ENCODE measurements at places on chromosomes 5 and 9. TPM values are rescaled to one million over a fixed set of nuclear protein-coding genes. Genes with fewer than 3 reads are reported as not detected.

DNA sequence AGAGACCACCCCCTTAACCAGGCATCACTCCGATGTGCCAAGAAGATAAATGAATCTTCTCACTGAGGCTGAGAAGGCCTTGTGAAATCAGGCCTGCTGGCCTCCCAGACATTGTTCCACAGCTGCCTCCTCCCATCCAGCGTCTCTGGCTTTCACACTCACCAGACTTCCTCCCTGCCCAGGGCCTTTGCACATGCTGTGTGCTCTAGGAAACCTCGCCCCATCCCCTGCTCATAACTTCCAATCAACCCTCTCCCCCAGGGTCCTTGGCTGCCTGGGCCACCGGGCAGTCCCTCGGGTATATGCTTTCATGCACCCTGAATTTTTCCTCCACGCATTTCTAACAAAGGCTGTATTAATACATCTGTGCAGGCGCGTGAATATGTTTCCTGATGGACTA is 58.4 kb downstream of the DUSP1 start:
- no peak overlapping the region for H3K4me3 ChIP-seq
- no peaks in the 10 kb centered on the region for H3K36me3 ChIP-seq
- DNase-seq: no peak
- peaks cover 23% of the 10 kb centered on the region for H3K4me1 ChIP-seq
- no peak overlapping the region for H3K27ac ChIP-seq

DNA sequence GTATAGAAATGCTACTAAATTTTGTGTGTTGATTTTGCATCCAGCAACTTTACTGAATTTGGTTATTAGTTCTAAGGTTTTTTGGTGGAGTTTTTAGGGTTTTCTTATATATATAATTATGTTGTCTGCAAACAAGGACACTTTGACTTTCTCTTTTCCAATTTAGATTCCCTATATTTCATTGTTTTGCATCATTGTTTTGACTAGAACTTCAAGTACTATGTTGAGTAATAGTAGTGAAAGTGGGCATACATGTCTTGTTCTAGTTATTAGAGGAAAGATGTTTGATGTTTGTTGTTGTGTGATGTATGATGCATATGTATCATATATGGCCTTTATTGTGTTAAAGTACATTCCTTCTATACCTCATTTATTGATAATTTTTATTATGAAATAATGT is 362.3 kb upstream of the PRR16 start:
- no peak overlapping the region for H3K4me3 ChIP-seq
- no peaks in the 10 kb centered on the region for H3K36me3 ChIP-seq
- no peaks in the 10 kb centered on the region for H3K4me1 ChIP-seq
- H3K27me3 ChIP-seq: no peaks in the 10 kb centered on the region
- no peak overlapping the region for H3K27ac ChIP-seq
- no peak for DNase-seq

The PDGFRB gene
- 44.8 TPM for total RNA-seq

DNA sequence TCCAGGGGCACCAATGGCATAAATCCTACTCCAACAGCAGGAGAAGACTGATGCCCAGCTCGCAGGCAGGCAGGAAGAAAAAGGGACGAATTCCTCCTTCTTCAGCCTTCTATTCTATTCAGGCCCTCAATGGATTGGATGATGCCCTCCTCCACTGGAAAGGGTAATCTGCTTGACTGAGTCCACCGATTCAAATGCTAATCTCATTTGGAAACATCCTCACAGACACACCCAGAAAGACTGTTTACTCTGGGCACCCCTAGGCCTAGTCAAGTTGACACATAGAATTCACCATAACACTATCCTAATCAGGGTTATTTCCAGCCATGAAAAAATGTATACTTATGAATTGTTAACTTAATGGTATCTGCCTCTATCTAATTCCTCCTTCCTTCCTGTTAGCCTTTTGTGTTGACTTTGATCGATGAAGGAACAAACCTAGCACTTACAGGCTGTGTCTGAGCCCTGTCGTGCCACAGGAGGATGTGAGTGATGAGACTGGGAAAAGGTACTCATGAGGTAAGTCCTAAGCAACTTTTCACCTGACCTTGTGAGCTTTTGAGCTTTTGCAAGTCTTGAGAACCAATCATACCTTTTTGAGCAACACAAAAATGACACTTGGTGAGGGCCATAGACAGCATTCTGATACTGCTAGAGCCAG is 36.5 kb downstream of the FOXD1 start:
- H3K4me1 ChIP-seq: no peaks in the 10 kb centered on the region
- H3K27me3 ChIP-seq: peaks cover 10% of the 10 kb centered on the region
- DNase-seq: no peak

DNA sequence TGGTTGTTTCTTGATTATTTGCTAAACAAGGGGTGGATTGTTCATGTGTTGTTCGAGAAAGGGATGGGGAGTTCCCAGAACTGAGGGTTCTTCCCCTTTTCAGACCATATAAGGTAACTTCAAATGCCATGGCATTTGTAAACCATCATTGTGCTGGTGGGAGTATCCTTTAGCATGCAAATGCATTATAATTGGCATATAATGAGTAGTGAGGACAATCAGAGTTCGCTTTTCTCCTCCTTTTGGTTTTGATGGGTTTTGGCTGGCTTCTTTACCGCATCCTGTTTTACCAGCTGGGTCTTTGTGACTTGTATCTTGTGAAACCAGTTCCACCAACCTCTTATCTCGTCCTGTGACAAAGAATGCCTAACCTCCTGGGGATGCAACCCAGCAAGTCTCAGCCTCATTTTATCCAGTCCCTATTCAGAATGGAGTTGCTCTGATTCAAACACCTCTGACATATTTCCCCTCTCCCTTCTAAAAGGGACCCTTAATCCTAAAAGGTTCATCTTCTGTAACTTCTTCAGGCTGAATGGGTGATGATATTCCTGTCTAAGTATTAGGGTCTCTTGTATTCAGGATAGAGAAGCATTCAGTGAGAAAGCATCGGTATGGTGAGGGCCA is 8.7 kb upstream of the FBN2 start:
- no peak for DNase-seq
- no peaks in the 10 kb centered on the region for H3K4me1 ChIP-seq
- no peak overlapping the region for H3K4me3 ChIP-seq
- H3K27ac ChIP-seq: no peak overlapping the region

The TAF11L10 gene
- total RNA-seq: not detected

- DNase-seq: no peak
- H3K27ac ChIP-seq: no peak overlapping the region
- no peaks in the 10 kb centered on the region for H3K36me3 ChIP-seq
- H3K4me1 ChIP-seq: no peaks in the 10 kb centered on the region
These were observed 340.6 kb downstream of the CAAP1 start for GRCh38 chr9:26551971-26552370.

DNA sequence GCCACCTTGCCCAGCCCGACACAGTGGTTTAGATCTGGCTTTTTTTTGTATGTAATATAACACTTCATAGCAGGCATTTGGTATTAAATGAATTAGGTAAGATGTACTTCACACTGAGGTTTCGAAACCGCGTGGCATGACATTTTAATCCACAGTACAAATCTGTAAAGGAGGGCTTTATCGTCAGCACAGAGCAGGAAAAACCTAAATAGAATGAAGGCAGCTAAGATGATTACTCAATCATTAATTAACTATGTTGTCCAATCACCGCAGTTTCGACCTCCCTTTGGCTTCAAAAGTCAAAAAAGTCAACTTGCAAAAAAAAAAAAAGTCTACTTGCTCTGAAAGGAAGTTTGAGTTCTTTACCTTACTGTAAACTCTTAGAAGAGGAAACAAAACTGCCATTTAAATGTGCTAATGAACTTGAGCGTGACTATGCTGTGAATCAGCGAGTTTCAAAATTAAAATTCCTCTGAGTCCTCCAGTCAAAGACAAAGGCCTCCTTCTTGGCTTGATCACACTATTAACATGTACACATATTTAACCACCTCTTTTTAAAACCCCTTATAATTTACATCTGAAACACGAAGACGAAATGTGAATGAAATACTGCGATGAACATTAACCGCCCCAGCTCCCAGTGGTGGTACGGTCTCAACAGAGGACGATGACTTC is 698 bp upstream of the SEC24A start:
- peak overlapping the region; percentile 97 for H3K27ac ChIP-seq
- peak; percentile 31 for DNase-seq

GRCh38 chr9:99537996-99538395 is 283.7 kb upstream of the NR4A3 start:
- H3K27me3 ChIP-seq: no peaks in the 10 kb centered on the region
- H3K4me1 ChIP-seq: no peaks in the 10 kb centered on the region
- no peaks in the 10 kb centered on the region for H3K36me3 ChIP-seq
- H3K27ac ChIP-seq: no peak overlapping the region

- H3K4me1 ChIP-seq: no peaks in the 10 kb centered on the region
- H3K4me3 ChIP-seq: no peak overlapping the region
- no peak for DNase-seq
These were observed 22.0 kb downstream of the MYO10 start for GRCh38 chr5:16914108-16914435.

Measured in natural killer cell (primary cell).